Stomach (tissue), 19 donors: ENCODE measurements at places on chromosomes 7 and 10. TPM values are rescaled to one million over a fixed set of nuclear protein-coding genes. Genes with fewer than 3 reads are reported as not detected.
A peak's percentile ranks its signal among the peaks of the same experiment; 100 is the strongest.

KCNK18 gene
- not detected for polyA plus RNA-seq

TEX36 gene
- polyA plus RNA-seq = not detected

SPDYE8 gene
- not detected for polyA plus RNA-seq

GPR37 gene
- polyA plus RNA-seq = 0.73 TPM

SLF2 gene
- polyA plus RNA-seq = 9.0 TPM

GUSB gene
- 33.1 TPM for polyA plus RNA-seq

- H3K4me3 ChIP-seq = no peak overlapping the region
- H3K4me1 ChIP-seq = no peaks in the 10 kb centered on the region
- DNase-seq = no peak
- no peaks in the 10 kb centered on the region for H3K27me3 ChIP-seq
Observed at GRCh38 chr7:26103596-26103995, 48.4 kb upstream of the NFE2L3 start.

DNA sequence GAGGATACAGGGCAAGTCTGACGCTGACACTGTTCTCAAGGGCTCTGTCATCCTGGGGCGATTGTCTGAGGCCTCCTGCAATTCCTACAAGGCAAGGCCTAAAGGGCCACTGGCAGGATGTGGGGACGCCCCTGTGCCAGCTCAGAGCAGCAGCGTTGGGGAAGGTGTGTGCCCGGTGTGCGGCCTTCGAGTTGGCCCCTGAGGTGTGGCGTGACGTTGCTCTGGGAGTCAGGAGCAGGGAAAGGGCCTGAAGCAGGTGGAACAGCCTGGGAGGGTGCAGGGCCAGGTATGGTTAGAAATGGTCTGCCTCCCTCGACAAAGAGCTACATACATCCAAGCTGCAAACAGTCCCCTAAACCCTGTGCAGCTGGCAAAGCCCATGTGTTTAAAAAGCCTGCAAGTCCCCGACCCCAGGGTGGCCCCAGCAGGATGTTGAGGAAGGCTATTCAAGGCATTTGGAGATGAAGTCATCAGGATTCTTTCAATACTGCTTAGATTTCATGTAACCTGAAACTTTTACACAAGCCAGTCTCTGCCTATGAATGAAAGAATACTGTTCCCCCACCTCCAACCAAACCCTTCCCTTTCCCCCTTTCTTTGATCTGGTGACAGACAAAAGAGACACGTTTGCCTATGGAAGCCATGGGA is 142.5 kb upstream of the TNS3 start:
- H3K4me3 ChIP-seq = no peak overlapping the region
- H3K27ac ChIP-seq = no peak overlapping the region
- H3K36me3 ChIP-seq = no peaks in the 10 kb centered on the region
- peaks cover 22% of the 10 kb centered on the region for H3K4me1 ChIP-seq
- no peaks in the 10 kb centered on the region for H3K27me3 ChIP-seq

- no peak for DNase-seq
- no peaks in the 10 kb centered on the region for H3K36me3 ChIP-seq
- peaks cover 43% of the 10 kb centered on the region for H3K4me1 ChIP-seq
- peak overlapping the region; percentile 98 for H3K27ac ChIP-seq
- no peaks in the 10 kb centered on the region for H3K27me3 ChIP-seq
- H3K4me3 ChIP-seq = peak overlapping the region; percentile 82
Observed at GRCh38 chr10:27242473-27242950, 1.9 kb upstream of the ACBD5 start.

GRCh38 chr10:110368002-110368401 is 63.3 kb upstream of the SMNDC1 start:
- H3K4me3 ChIP-seq = no peak overlapping the region
- H3K27ac ChIP-seq = no peak overlapping the region
- H3K36me3 ChIP-seq = no peaks in the 10 kb centered on the region

- peak overlapping the region; percentile 99 for H3K27ac ChIP-seq
- H3K27me3 ChIP-seq = no peaks in the 10 kb centered on the region
- peak overlapping the region; percentile 99 for H3K4me3 ChIP-seq
- peak; percentile 55 for DNase-seq
Observed at GRCh38 chr10:12041766-12042408, 722 bp downstream of the UPF2 start.

DNA sequence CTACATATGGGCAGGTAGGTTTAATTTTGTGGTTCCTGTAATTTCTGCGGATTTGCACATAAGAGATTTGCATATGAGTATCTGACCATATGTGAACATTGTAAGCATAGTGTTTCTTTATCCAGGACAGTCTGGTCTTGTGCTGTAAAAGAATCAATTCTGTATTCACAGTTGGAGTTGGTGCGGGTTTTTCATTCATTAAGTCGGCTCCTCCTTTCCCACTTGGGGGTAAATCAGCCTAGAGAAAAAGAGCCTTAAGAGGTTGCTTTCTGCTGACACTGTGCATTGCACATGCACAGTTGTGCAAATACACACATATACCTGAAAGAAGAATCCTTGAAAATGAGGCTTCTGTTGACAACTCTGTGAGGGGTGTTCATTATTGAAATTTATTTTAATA is 6.1 kb upstream of the CYP26C1 start:
- H3K27me3 ChIP-seq = peaks cover 16% of the 10 kb centered on the region
- no peak overlapping the region for H3K4me3 ChIP-seq
- H3K27ac ChIP-seq = no peak overlapping the region
- H3K36me3 ChIP-seq = peaks cover 7% of the 10 kb centered on the region

DNA sequence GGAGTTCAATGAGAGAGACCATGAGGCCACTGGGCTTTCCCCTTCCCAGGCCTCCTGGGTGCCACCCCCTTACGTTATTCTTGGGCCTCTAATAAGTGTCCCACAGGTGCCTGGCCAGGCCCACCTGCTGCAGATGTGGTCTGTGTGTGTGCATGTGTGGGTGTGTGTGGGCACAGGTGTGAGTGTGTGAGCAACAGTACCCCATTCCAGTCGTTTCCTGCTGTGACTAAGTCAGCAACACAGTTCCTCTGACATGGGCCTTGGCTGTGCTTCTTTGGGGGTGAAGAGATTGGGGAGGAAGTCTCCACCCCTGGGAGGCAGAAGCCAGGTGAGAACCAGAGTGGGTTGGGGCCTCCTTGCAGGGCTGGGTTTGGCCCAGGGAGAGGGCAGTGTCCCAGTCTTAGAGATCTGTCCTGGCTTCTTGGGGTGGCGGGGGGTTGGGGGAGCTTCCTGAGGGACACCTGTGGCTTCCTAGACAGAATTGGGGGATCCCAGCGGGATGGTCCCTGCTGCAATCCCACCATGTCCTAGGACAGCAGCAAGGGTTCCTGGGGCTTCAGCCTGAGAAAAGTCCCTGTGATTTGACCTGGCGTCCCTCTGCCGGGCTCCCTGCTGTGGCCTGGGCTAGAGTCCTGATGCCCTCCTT is 4.1 kb upstream of the PILRB start:
- no peak for DNase-seq
- no peak overlapping the region for H3K27ac ChIP-seq
- H3K27me3 ChIP-seq = no peaks in the 10 kb centered on the region
- peaks cover 100% of the 10 kb centered on the region for H3K36me3 ChIP-seq
- H3K4me1 ChIP-seq = no peaks in the 10 kb centered on the region
